ENCODE measurements at places on chromosomes 16 and 17. TPM values are rescaled to one million over a fixed set of nuclear protein-coding genes. Genes with fewer than 3 reads are reported as not detected.

Gene CDK12
- total RNA-seq, result 27.1 TPM

DNA sequence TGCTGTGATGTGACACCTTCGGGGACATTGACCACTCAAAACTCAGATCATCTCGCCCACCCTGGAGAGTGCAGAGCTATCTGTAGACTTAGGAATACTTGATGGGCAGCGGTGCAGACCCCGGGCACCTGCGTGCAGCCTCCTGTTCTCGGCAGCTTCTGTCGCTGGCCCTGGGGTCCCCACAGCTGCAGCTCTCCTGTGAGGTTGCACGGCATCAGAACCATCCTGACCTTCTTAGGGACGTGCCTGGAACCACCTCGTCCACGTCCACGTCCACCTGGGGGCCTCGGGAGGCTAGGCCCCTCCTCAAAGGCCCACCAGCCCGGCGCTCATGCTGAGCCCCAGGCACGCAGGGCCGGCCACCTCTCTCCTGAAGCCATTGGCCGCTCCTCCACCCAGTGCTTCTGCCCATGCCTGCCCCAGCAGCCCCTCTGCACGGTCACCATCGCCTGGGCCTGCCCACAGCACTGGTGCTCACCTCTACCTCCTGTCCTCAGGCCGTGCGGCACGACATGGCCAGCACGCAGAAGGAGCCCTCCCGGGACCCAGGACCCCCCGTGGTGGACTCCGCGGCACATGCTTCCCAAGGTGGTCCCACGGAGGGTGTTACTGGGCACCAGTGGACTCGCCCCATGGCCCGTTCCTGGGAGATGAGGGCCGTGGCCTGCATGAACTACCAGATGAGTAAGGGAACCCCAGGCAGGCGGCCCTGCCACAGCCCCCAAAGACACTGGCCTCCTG, 2.3 kb upstream of the WFIKKN1 start:
- DNase-seq, result no peak

DNA sequence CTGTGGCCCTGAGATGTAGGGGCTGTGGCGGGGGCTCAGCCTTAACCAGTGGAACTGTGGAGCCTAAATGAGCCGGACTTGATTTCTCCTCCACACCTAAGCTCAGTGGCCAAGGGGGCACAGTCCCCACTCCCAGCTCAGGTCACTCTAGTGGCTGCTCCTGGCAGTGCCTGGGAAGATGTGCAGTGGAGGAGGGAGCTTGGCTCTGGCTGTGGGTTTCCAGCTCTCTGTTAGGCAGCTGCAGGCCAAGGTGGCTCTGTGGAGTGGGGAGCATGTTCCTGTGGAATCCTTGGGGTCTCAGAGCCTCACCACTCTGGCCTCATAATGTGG, 76.3 kb downstream of the AMFR start:
- no peak for DNase-seq

DNA sequence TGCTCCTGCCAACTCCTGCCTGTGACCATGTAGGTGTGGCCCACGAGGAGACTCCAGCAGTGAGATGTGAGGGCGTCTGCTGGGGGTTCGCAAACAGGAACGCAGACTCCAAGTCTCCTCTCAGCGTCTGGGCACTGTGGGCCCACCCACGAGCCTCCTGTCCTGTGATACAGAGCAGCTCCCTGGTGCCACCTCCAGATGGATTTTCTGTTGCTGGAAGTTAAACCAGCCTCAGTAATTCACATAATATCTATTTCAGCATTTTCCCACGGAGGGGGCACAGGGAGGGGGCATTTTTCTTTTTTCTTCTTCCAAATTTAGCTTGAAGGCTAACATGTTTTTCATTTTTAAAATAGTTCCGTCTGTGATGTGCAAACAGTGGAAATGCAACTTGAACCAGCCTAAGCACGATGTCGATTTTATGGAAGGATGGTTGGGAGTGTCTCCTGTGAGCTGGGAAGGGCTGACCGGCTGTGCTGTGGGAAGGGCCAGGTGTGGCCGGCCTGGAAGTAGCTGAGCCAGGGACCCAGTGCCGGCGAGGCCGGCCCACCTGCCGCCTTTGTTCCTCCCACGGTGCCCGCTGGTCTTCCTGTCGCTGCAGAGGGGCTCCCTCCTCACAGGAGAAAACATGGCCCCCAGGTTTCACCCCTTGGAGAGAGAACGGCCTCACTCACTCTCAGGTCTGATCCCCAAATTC, 3.9 kb upstream of the RAB40B start:
- DNase-seq, result no peak

- DNase-seq, result no peak
Measured at GRCh38 chr16:35564148-35564547, 2104.7 kb downstream of the TP53TG3F start.

- peak; percentile 89 for DNase-seq
Measured at GRCh38 chr17:78159575-78160158, 8.7 kb upstream of the SYNGR2 start.

DNA sequence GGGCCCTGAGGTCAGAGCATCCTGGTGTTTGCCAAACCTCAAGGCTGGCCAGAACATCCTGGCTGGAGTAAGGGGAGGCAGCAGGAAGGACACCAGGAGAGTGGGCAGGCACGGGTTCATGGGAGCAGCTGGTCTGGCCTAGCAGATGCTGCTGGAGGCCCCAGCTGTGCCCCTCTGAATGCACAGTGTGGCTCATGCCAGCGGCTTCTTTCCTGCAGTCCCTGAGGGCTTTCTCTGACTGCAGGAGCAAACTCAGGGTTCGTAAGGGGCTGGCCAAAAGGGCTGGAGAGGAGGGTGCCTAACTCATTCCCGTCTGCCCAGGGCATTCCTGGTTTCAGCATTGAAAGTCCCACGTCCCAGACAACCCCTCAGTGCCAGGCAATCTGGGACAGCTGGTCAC, 78.7 kb downstream of the ZDHHC7 start:
- DNase-seq, result no peak

DNA sequence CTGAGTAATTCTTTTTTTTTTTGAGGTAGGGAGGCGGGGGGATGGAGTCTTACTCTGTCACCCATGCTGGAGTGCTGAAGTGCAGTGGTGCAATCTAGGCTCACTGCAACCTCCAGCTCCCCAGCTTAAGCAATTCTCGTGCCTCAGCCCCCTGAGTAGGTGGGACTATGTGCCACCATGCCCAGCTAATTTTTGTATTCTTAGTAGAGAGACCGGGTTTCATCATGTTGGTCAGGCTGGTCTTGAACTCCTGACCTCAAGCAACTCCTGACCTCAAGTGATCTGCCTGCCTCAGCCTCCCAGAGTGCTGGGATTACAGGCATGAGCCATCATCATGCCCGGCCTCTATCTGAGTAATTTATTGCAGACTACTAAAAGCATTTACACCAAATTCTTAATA, 19.4 kb downstream of the KPNB1 start:
- no peak for DNase-seq

GRCh38 chr17:2337544-2338314, 428 bp downstream of the SGSM2 start:
- peak; percentile 44 for DNase-seq

DNA sequence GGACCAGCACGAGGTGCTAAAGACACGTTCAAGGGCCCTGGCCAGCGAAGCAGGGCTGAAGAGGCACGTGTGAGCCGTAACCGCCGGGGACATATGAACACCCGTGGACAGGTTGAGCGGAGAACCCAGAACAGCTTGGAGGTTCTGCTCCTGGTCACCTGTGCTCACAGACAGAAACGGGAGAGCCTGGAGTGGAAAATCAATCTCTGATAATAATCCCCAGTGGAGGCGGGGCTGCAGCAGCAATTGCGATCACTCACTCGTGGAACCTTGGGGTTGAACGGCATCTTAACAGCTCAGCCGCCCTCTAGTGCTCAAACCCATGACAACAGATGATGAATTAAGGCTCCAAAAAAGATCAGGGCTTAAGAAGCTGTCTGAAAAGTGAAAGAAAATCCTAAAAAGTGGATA, 25.6 kb downstream of the WIPI1 start:
- DNase-seq, result peak; percentile 23

DNA sequence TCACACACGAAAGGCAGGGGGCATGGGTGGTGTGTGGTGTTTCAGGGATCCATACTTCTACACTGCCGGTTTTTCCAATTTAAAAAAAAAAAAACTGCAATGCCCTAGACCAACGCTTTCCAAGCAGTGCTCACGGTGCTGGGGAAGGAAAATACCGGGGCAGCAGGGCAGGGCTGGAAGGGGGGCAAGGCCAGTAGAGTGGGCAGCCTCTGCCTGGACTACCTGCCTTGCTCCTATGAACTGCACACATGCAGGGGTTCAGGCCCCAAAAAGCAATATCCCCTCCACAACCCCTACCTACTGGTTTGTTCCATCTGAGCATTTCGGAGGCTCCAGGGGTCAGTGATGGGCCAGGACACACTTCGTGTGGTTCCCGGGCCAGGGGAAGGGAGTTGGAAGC, 29.4 kb downstream of the RPH3AL start:
- DNase-seq, result no peak

- DNase-seq, result no peak
Measured at GRCh38 chr16:5326395-5326794, 228.8 kb upstream of the EEF2KMT start.

Gene C16orf86
- 0.28 TPM for total RNA-seq

- DNase-seq, result no peak
Measured at GRCh38 chr16:23384878-23385277, 68.1 kb downstream of the COG7 start.

DNA sequence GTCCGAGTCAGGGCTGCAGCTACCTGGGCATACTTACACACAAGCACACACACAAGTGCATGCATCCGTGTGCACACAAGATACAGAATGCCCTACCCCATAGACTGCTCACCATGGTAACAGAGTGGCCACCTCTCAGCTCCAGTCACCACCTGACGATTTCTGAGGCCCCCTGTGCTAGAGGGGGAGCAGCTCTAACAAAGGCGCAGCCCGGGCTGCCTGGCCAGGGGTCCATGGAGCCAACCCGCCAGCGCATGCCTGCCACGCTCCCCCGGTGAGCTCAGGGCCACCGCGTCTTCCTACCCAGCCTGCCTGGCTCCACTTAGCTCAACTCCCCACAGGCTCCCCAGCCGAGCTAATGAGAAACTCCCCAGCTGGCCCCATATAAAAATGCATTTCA, 75.5 kb downstream of the ZNF423 start:
- DNase-seq, result no peak

Gene CSH2
- total RNA-seq, result not detected

DNA sequence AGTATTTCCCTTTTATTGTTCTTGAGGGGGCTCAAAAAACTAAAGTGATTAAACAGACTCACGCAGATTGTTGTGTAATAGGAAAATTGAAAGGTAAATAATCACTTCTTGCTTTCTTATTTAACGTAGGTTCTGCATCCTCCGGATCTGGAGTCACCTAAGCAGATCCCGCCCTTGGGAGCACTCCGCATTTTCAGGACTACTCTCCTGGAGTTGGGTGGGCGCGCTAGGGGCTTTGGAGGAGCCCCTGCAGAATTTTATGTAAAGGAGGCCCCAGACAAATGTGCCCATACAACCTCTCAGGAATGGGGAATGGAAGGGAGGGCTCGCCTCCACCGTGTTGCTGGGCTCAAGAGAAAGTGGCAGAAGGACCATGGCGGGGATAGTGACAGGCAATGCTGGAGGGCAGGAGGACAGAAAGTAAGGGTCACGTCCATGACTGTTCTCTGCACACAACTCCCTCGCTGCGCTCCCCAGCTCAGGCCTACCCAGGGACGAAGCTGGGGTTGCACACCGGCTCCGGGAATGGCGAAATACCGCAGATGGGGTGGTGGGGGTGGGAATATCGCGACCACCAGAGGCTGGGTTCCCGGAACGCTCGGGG, 8.3 kb downstream of the MT2A start:
- no peak for DNase-seq

- DNase-seq, result no peak
Measured at GRCh38 chr17:17190188-17190587, 15.9 kb downstream of the PLD6 start.

Gene C17orf78
- total RNA-seq, result not detected

Gene HNF1B
- total RNA-seq, result not detected
